Vagina (tissue), 2 donors: ENCODE measurements at places on chromosomes 4 and X.

- no peak for DNase-seq
Measured at GRCh38 chrX:154452823-154453222, 5.3 kb upstream of the PLXNA3 start.

GRCh38 chrX:106891762-106892460 is 11.2 kb downstream of the RIPPLY1 start:
- peak; percentile 67 for DNase-seq

DNA sequence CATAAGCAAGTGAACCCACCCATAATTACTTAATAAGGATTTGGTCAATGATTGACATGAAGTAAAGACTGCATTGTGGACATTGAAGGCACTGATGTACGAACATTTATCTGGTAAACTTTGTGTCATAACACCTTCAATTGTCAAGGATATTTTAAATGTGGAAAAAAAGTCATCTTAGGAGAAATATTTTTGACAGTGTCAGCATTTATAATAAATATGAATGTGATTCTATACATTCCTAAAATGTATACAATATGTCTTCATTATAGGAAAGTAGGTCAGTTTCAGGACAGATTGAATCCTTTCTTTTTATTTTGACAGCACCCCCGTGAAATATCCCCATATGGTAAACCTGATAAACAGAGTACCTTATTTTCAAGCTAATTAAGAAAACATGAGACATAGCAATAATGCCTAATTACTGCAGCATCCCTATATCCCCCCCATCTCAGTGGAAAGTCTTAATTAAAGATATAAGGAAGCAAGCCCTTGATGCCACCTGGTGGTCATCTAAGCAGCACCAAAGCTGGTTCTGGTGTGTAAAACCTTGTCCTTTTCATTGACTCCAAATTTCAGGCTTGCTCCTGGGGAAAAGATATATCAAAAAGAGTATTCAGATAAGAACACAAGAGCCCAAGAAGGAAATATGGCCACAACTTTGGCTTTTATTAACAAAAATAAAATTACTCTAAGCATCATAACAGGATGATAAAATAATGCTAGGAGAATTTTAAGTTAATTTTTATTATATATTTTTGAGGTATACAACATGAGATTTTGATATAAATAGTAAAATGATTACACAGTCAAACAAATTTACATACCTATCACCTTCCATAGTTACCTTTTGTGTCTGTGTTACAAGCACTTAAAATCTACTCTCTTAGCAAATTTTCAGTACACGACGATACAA is 379.7 kb downstream of the TLL1 start:
- DNase-seq: no peak

- DNase-seq: no peak
Measured at GRCh38 chrX:94830717-94831116, 1156.7 kb downstream of the FAM133A start.

- DNase-seq: no peak
Measured at GRCh38 chr4:168643111-168643795, 146.4 kb downstream of the PALLD start.
